ENCODE measurements at places on chromosomes 5 and 9.

- peak; percentile 19 for DNase-seq
Measured at GRCh38 chr5:56817263-56818014, 2.1 kb downstream of the MAP3K1 start.

GRCh38 chr5:7745882-7746610 lies 104.9 kb downstream of the CFAP90 start:
- peak; percentile 49 for DNase-seq

GRCh38 chr9:77562019-77562748 lies 85.9 kb downstream of the GNA14 start:
- no peak for DNase-seq

- DNase-seq: peak; percentile 12
Measured at GRCh38 chr9:14433351-14434157, 119.6 kb upstream of the NFIB start.

GRCh38 chr9:131333771-131334628 lies 44.5 kb downstream of the PLPP7 start:
- peak; percentile 12 for DNase-seq

- no peak for DNase-seq
Measured at GRCh38 chr5:113194125-113194524, 217.5 kb downstream of the DCP2 start.

GRCh38 chr9:5624655-5625054 lies 4.3 kb upstream of the RIC1 start:
- DNase-seq: peak; percentile 14

- no peak for DNase-seq
Measured at GRCh38 chr9:124802426-124802825, 25.5 kb downstream of the OLFML2A start.

DNA sequence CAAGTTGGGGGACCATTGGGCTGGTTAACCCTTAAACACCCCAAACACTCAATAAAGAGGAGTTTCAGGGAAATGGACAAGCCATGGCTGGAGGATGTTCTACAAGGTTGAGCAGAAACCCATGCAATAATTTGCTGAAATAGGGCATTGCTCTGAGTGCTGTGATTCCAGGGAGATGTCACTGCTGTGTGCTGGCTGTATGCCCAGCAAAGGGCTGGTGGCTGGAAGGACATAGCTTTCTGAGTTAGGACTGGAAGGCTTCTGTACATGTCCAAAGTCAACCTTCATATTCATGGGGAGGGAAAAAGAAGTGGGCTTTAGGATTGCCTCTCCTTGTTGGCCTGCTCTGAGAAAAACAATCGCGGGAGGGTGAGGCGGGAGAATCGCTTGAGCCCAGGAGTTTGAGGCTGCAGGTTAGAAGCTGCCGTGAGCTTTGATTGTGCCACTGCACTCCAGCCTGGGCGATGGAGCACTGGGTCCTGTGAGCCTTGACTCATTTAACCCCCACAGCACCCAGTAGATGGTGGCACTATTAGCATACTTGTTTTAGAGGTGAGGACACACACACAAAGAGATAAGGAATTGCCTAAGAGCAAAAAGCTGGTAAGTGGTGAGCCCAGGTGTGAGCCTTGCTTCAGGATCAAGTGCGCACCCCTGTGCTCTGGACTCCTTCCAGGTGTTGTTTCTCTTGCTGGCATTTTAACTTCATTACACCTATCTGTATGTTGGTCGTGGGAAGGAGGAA lies 20.4 kb downstream of the IL12B start:
- no peak for DNase-seq

DNA sequence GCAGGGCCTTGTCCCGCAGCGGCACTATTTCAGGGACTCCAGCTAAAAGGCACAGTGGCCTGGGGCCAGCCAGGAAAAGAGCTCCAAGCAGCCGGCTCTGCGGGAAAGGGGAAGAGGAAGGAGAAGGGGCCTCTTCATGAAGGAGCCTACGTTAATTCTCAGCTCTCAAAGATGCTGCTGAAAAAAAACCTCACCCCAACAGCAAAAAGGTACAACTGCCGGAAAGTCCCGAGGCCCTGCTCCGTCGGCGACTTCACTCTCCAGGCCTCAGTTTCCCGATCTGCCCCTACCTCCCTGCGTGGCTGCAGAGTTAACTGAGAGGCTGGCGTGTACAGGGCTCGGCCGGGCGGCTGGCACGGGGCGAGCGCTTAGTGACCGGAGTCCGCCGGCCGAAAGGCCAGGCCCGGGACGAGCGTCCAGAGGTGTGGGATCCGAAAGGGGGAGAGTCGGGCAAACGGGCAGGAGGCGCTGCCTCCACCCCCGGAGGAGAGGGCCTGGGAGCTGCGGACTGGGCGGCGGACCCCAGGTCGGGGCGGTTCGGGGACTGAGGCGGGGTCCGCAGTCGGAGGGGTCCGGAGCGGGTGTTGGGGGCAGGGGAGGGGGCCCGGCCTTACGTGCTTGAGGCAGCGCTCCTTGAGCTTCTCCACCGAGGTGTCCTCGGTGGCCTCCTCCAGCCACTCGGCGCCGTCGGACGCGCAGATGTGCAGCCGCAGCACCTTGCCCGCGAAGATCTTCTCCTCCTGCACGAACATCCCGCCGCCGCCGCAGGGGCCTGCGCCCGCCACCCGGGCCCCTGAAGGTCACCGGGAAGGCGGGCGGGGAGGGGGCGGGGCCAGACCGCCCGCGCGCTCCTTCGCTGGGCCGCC lies 529 bp downstream of the UBAC1 start:
- peak; percentile 60 for DNase-seq

DNA sequence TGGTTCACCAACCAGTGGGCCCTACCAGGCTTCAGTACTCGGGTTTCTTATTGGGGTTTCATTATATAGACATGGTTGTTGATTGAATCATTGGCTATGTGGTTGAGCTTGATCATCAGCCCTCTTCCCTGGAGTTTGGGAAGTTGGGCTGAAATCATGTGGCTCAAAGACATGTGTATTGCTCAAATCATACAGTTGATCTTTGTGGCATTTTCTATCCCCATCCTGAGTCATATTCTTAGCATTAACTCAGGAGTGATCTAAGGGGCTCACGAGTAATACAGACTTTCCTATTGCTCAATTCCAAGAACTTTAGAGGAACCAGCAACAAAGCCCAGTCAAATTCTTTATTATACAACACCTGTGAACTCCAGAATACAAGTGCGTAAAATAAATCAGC lies 66.2 kb downstream of the SMC5 start:
- DNase-seq: no peak

DNA sequence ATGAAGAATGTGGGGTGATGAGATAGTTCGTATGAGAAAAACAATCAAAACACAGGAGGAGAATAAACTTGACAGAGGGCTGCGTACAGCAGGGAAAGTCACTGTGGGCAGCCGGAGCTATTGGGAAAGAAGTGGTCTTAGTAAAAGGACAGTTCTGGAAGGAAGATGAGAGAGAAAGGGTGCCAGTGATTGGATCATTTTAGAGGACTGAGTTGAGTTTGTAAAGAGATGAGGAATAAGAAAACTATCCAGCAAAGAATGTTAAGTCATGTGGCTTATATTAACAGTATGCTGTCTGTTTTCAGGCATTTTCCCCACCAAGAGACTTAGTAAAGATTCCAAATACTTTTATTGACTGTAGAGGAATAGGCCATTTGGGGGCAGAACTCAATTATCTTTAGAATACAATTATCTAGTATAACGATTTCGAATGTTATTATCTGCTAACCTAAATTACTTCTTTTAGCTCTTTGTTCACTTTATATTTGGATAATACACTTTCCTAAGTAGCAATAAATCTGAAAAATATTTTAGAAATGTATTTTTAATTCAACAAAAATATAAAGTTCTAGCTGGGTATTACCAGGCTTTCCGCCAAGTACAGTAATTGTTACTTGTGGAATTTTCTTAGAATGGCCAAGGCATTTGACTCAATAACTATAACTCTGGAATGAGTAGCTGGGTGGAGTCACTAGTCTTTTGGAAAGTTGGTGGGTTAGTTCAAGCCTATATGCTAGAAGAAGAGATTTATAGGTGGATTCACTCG lies 15.5 kb upstream of the LOX start:
- DNase-seq: no peak

GRCh38 chr5:139862313-139862712 lies 66.7 kb downstream of the PSD2 start:
- DNase-seq: no peak

- DNase-seq: no peak
Measured at GRCh38 chr5:103145196-103145595, 25.1 kb downstream of the PPIP5K2 start.

DNA sequence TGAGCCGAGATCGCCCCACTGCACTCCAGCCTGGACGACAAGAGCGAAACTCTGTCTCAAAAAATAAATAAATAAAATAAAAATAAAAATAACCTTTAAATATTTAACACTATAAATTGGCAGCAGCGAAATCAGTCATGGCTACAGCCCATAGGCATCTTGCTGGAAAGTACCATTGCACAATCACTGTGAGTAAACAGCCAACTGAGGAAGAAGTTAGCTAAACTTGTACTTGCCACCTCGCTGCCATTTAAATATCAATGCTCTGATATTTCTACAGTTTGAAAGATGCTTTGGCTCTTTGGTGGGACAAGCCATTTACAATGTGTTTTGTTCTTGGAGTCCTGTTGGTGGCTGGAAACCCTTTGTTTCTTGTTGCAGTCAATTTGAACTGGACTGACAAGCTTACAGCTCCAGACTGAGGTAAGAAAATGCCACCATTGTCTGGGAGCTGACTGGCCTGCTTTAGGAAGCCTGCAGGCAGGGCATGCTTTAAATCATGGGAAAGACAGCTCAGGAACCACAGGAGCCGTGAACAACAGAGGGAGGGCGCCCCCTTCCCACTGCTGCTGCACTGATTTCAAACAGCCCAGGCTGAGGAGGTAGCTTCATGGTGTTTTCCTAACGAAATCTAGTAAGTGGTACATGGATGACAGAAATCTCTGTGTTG lies 322.8 kb upstream of the RFX3 start:
- no peak for DNase-seq

DNA sequence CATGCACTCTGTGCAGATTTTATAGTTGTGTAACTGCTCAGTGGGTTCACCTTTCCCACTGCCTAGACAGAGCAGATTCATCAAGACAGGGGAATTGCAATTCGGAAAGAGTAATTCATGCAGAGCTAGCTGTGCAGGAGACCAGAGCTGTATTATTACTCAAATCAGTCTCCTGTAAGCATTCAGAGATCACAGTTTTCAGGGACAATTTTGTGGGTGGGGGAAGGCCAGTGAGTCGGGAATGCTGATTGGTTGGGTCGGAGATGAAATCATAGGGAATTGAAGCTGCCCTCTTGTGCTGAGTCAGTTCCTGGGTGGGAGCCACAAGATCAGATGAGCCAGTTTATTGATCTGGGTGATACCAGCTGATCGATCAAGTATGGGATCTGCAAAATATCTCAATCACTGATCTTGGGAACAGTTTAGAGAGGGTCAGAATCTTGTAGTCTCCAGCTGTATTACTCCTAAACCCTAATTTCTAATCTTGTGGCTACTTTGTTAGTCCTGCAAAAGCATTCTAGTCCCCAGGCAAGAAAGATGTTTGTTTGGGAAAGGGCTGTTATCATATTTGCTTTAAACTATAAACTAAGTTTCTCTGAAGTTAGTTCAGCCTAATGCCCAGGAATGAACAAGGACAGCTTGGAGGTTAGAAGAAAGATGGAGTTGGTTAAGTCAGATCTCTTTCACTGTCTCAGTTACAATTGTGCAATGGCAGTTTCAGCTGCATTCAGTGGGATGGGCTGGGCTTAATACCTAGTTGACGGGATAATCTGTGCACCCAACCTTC lies 12.7 kb upstream of the SVEP1 start:
- DNase-seq: no peak

DNA sequence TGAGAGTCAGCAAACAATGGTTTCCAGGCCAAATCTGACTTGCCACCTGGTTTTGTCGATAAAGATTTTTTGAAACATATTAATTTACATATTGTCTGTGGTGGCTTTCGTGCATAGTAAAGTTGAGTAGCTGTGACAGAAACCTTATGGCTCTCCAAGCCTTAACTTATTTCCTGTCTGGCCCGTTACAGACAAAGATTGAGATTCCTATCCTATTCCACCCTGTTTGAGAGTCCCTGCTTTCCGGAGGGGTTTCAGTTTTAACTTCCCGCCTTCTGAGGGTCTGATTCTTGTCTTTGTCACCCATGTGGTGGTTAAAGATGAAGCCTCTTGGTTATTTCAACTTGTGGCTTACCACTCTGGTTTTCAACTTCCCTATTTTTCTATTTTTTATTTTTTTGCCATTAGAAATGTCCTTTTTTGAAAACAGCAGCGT lies 11.4 kb downstream of the OTULIN start:
- DNase-seq: peak; percentile 40

DNA sequence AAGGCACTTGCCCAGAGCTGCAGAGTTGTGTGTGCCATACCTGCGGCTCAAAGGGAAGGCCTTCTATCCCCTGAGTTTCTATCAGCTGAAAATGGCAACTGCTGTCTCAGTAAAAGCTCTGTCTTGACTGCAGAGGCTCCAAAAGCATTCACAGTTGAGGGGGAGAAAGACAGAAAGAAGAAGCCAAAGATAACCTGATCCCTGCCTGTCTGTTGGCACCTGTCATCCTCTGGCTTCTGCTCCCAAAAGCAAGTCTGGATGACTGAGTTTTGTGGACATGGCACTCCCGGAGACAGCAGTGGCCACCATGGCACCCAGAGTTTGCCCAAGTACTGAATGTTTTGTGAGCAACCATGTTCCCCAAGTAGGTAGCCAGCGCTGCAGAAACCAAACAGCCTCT lies 176.6 kb downstream of the NR3C1 start:
- no peak for DNase-seq

GRCh38 chr9:136345281-136346156 lies 18.0 kb downstream of the DNLZ start:
- no peak for DNase-seq

GRCh38 chr9:130043654-130044623 lies 950 bp upstream of the FNBP1 start:
- DNase-seq: no peak

DNA sequence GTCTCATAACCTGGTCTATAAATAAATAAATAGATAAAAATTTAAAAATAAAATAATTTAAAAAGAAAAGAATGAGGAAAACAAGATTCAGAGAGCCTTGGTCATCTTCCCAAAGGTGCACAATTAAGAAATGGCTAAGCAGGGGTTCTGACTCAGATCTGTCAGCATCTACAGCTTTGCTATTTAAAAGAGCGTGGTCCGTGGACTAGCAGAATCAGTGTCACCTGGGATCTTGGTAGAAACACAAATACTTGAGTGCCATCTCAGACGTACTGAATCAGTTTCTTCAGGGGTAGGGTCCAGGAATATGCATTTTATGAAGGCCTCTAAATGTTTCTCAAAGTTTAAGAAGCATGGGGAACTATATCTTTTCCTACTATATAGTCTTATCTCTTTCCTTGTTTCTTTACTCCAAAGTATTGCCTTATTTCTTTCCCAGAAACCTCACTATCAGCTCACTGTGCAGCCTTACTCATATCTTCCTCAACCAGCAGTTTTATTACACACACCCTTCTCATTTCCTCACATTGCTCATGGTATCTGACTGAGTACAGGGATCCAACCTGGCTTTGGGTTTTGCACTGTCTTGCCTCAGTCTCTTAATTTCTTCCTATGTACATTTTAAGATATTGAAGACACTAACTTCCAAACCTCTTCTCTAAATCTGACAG lies 58.6 kb downstream of the TMC1 start:
- DNase-seq: no peak

Data from GM13977 (cell line).